K562 (cell line): ENCODE measurements at places on chromosomes 1 and 21. TPM values are rescaled to one million over a fixed set of nuclear protein-coding genes. Genes with fewer than 3 reads are reported as not detected.

DNA sequence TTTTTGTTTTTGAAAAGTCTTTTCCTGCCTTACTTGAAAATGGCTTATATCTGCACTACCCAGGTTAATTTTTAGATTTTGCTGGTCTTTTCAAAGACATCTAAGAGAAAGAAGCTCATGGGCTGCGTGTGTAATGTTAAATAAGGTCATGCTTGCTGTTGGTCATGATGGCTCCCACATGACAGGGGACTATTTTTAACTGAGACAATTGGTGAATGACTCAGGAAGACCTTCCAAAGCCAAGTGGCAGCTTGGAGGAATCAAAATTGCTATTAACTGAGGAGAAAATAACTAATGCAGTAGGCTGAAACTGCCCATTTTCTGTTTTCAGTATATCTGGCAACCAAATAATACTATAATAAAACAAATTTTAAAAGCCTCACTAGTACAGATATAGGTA is 117.1 kb upstream of the SPAG17 start:
- H3K27ac ChIP-seq = no peak overlapping the region
- no peaks in the 10 kb centered on the region for H3K36me3 ChIP-seq
- no peak overlapping the region for H3K4me3 ChIP-seq
- H3K4me1 ChIP-seq = no peaks in the 10 kb centered on the region
- no peaks in the 10 kb centered on the region for H3K27me3 ChIP-seq

DNA sequence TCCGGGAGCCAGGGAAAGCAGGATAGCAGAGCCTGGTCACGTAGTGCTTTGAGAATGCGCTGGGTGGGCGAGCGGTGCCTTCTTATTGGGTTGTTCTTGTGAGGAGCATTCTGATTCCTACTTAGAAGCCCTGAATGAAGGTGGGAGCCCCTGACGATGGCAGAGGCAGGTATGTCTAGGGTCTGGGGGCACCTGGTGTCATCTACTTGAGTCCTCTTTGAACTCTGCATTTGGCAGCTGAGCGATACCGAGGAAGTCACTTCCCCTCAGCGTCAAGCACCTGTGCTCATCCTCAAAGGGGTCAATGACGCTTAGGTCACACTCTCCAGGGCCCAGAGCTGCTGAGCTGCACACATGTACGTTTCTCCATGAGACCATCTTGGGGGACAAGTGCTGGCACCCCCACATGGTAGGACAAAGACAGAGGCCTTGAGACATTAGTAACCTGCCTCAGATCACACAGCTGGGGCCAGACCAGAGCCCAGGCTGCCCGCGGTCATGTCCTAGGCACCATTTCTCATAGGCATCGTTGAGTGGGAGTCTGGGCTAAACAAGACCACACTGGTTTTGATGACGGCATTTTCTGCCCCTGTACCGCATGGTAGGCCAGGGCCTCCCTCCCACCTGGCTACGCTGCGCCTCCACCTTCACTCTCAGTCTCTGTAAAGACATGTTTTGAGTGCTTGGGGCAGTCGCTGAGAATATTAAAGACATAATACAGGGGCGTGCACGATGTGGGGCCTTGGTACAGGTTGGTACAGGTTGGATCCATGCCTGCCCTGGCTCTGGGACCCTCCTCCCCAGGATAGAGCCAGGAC is 69.1 kb upstream of the ABCG1 start:
- no peak for DNase-seq
- H3K27me3 ChIP-seq = peaks cover 35% of the 10 kb centered on the region; the same call in 2 of the 3 replicates
- no peaks in the 10 kb centered on the region for H3K4me1 ChIP-seq
- no peak overlapping the region for H3K27ac ChIP-seq
- H3K4me3 ChIP-seq = no peak overlapping the region

DNA sequence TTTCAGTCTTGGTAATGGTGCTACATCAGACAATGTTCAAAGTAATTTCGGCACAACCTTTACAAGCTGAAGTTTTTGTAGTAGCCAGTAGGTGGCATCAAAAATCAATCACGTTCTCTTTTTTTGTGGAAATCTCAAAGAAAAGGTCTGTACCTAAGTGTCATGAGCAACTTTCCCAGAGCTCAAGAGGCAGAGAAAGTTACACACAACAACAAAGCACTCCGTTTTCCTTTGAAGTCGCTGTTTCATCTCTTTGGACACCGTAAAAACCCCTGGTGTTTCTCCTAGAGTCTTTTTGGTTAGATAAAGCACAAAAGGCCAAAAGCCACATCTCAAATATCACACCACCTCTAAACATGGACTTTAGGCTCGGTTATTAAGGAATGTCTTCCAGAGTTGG is 131.6 kb downstream of the LHX8 start:
- peak; percentile 27 for DNase-seq
- no peaks in the 10 kb centered on the region for H3K4me1 ChIP-seq
- no peaks in the 10 kb centered on the region for H3K36me3 ChIP-seq
- no peak overlapping the region for H3K27ac ChIP-seq
- H3K4me3 ChIP-seq = no peak overlapping the region

- no peak overlapping the region for H3K27ac ChIP-seq
- no peaks in the 10 kb centered on the region; the same call in 1 of the 2 replicates for H3K4me1 ChIP-seq
- peaks cover 21% of the 10 kb centered on the region for H3K27me3 ChIP-seq
- no peaks in the 10 kb centered on the region for H3K36me3 ChIP-seq
- peak; percentile 45 for DNase-seq
- H3K4me3 ChIP-seq = no peak overlapping the region
Observed at GRCh38 chr1:223683586-223684487, 18.3 kb upstream of the CAPN8 start.

DNA sequence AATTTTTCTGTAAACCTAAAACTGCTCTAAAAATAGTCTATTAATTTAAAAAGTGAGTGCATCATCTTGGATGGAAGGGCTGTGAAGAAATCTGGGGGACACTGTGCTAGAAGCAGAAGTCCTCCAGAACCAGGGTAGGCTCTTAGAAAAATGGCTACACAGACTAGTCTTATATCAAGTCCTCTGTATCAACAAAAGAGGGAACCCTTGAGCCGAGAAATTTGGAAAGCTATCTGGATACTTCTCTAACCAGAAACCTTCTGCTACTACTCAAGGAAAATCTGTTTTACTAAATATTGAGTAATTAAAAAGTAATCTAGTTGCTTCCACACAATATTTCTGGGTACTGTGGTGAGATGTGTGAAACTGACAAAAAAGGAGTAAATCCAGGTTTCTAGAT is 92.1 kb downstream of the WDR3 start:
- no peak for DNase-seq
- no peak overlapping the region for H3K4me3 ChIP-seq
- H3K27me3 ChIP-seq = no peaks in the 10 kb centered on the region
- no peak overlapping the region for H3K27ac ChIP-seq
- no peaks in the 10 kb centered on the region for H3K4me1 ChIP-seq

DNA sequence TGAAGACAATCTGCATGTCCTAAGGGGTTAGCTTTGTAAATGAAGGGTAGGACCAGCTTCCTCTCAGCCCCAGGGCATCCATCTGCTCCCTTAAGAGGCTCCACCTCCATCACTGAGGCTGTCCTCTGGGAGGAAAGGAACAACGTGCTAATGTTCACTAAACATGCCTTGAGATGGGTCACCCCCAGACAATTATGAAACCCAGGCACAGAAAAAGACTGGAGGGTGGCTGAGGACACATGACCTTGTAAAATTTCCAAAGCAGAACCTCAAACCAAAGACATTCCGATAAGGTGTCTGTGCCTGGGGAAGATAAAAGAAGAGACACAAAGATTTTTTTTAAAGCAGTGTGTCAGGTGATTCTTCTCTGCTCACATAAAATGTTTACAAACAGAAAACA is 37.6 kb upstream of the ZNF124 start:
- peak overlapping the region; percentile 66 for H3K4me3 ChIP-seq
- H3K36me3 ChIP-seq = peaks cover 37% of the 10 kb centered on the region; the same call in 2 of the 3 replicates
- peaks cover 24% of the 10 kb centered on the region for H3K4me1 ChIP-seq

GRCh38 chr1:176178316-176178715 is 28.8 kb downstream of the COP1 start:
- no peak for DNase-seq
- H3K4me1 ChIP-seq = no peaks in the 10 kb centered on the region
- no peaks in the 10 kb centered on the region for H3K27me3 ChIP-seq

- no peaks in the 10 kb centered on the region for H3K36me3 ChIP-seq
- peaks cover 61% of the 10 kb centered on the region for H3K27me3 ChIP-seq
- H3K27ac ChIP-seq = no peak within 1 kb of the TSS
- peaks cover 15% of the 10 kb centered on the region for H3K4me1 ChIP-seq
- H3K4me3 ChIP-seq = peak within 1 kb of the TSS; percentile 49
- peak; percentile 96 for DNase-seq
Observed at GRCh38 chr1:32900956-32901822, at the start of gene TMEM54. TMEM54 (minus strand) TSS chr1:32901389; CDS start chr1:32901238, 151 bp downstream.

- peaks cover 59% of the 10 kb centered on the region for H3K4me1 ChIP-seq
- H3K27me3 ChIP-seq = no peaks in the 10 kb centered on the region
- no peak overlapping the region for H3K27ac ChIP-seq
- no peak overlapping the region for H3K4me3 ChIP-seq
- peaks cover 39% of the 10 kb centered on the region for H3K36me3 ChIP-seq
Observed at GRCh38 chr1:23527900-23528249, 3.2 kb downstream of the E2F2 start.

DNA sequence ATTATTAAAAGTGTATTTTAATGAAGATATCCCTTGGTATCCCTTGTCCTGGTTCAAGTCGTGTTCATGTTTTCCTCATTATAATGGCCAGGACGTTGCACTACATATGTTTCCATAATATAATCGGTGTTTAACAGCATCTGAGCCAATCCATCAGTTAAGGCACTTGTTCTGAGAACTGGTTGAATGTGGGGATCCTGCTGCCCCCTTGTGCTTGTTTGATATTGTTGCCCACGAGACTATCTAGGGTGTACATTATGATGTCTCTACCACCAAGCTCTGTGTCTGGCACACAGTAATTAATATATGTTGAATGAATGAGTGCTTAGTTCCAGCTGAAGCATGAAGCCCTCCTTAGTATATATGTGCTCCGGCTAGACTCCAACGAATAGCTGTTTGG is 193.0 kb downstream of the CACNA1E start:
- no peak overlapping the region for H3K27ac ChIP-seq
- no peaks in the 10 kb centered on the region for H3K4me1 ChIP-seq
- H3K4me3 ChIP-seq = no peak overlapping the region
- H3K27me3 ChIP-seq = peaks cover 12% of the 10 kb centered on the region; the same call in 1 of the 2 replicates

DNA sequence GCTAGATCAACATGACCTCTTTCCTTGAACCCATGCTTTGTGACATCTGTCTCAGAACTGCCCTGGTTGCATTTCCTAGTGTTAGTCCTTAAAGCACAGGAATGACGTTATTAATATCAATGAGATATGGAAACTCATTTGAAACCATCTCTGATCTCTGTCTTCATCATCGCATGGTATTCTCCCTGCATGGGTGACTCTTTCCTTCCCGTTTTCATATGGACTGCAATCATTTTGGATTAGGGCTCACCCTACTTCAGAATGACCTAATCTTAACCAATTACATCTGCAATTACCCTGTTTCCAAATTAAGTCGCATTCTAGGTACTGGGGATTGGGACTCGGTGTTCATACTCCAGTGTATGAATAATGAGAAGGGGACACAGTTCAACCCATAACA is 41.7 kb upstream of the DISC1 start:
- no peak overlapping the region for H3K4me3 ChIP-seq
- no peaks in the 10 kb centered on the region for H3K36me3 ChIP-seq
- H3K4me1 ChIP-seq = no peaks in the 10 kb centered on the region
- DNase-seq = no peak

GRCh38 chr21:42527127-42527488 is 13.5 kb downstream of the SLC37A1 start:
- no peaks in the 10 kb centered on the region; the same call in 2 of the 3 replicates for H3K4me1 ChIP-seq
- DNase-seq = no peak
- H3K27ac ChIP-seq = no peak overlapping the region

DNA sequence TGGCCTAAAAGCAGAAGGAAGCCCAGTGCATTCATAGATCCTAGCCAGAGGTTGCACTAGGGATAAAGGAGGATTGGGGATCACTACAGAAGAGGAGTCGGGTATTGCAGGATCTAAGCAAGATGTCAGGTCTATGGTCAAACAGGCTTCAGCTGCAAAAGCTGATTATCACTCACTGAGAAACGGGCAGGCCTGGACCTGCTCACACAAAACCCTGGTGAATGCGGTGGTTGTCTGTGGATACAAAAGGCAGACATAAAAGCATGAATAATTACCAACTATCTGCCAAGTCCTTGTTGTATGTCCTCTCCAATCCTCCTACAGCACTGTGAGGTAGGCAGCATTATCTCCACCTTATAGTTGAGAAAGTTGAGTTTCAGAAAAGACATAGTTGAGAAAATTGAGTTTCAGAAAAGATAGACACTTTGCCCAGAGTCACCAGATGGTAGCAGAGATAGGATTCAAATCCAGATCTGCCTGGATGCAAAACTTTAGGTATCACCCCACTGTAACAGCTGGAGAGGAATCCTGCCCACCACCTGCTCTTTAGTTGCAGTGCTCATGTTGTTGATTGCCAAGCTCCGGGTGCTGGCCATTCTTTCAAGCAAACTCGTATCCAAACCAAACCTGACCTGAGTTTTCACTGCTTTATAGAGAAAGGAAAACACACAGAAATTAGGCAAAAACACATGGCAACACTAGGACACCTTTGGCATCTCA is 49.6 kb upstream of the HOOK1 start:
- peaks cover 11% of the 10 kb centered on the region; the same call in 1 of the 2 replicates for H3K27me3 ChIP-seq
- H3K36me3 ChIP-seq = no peaks in the 10 kb centered on the region
- no peak overlapping the region for H3K4me3 ChIP-seq
- no peaks in the 10 kb centered on the region for H3K4me1 ChIP-seq
- H3K27ac ChIP-seq = no peak overlapping the region

- peaks cover 17% of the 10 kb centered on the region for H3K4me1 ChIP-seq
- H3K36me3 ChIP-seq = no peaks in the 10 kb centered on the region
- H3K4me3 ChIP-seq = no peak overlapping the region
- no peak for DNase-seq
- no peak overlapping the region for H3K27ac ChIP-seq
- H3K27me3 ChIP-seq = peaks cover 5% of the 10 kb centered on the region; the same call in 1 of the 2 replicates
Observed at GRCh38 chr1:25765923-25766589, 33.9 kb upstream of the SELENON start.

DNA sequence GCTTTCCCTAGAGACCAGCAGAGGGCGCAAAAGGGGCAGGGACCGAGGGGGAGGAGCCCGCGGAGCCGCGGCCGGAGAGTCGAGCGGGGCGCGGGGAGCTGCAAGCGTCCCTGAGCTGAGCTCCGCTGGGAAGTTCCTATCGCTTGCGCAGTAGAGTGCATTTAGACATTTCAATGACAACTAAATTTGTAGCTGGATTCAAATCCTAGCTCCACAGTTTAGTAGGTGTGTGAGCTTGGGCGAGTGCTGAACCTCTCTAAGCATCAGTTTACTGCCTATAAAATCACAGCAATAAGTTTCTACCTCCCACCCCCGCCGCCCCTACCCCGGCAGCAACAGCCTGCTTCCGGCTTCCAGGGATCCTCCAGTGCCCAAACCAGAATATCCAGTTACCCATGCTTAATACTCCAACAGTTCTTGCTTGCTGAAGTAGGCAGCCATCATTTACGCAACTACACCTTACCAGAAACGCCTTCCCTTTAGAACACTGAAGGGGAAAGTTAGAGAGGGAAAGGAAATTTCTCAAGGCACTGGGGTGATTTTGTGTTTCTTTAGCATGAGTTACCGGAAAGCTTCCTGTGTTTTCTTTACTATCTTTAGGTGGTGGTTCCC is 9.1 kb downstream of the TLR5 start:
- no peaks in the 10 kb centered on the region for H3K4me1 ChIP-seq
- no peaks in the 10 kb centered on the region for H3K36me3 ChIP-seq
- H3K27ac ChIP-seq = no peak overlapping the region
- H3K27me3 ChIP-seq = peaks cover 19% of the 10 kb centered on the region
- no peak overlapping the region for H3K4me3 ChIP-seq

Gene CD164L2
- 0.49 and 0.72 TPM in 2 replicates for total RNA-seq

Gene ATAD3B
- total RNA-seq = 92.0 and 93.4 TPM in 2 replicates

Gene KIF2C
- 156 and 173 TPM in 2 replicates for total RNA-seq

Gene SELL
- 0.51 and 1.1 TPM in 2 replicates for total RNA-seq

Gene DONSON
- total RNA-seq = 53.0 and 54.1 TPM in 2 replicates

Gene TMCC2
- total RNA-seq = 1.8 TPM in 2 replicates

Gene ANKRD65
- total RNA-seq = not detected in 2 replicates

Gene CCDC185
- total RNA-seq = not detected in 2 replicates

Gene C21orf91
- total RNA-seq = 12.9 and 14.0 TPM in 2 replicates

Gene HAPLN2
- 3.6 and 5.2 TPM in 2 replicates for total RNA-seq

Gene WNT3A
- not detected in 2 replicates for total RNA-seq

Gene COL8A2
- total RNA-seq = 0.04 and 0.09 TPM in 2 replicates
